ENCODE measurements at places on chromosomes 5 and 9. TPM values are rescaled to one million over a fixed set of nuclear protein-coding genes. Genes with fewer than 3 reads are reported as not detected.

DNA sequence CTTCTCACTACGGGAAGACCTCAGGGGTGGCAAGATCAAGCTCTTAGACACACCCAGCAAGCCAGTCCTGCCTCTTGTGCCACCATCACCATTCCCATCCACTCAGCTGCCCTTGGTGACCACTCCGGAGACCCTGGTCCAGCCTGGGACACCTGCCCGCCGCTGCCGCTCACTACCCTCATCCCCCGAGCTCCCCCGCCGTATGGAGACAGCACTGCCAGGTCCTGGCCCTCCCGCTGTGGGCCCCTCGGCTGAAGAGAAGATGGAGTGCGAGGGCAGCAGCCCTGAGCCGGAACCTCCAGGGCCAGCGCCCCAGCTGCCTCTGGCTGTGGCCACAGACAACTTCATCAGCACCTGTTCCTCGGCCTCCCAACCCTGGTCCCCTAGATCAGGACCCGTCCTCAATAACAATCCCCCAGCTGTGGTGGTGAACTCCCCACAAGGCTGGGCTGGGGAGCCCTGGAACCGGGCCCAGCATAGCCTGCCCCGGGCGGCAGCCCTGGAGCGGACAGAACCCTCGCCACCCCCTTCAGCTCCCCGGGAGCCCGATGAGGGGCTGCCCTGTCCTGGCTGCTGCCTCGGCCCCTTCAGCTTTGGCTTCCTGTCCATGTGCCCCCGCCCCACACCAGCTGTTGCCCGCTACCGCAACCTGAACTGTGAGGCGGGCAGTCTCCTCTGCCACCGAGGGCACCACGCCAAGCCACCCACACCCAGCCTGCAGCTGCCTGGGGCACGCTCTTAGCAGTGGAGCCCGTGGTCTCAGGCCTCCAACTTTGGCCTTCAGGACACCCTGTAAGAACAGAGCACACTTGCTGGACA is 4.1 kb downstream of the TESK1 start:
- no peak for DNase-seq

DNA sequence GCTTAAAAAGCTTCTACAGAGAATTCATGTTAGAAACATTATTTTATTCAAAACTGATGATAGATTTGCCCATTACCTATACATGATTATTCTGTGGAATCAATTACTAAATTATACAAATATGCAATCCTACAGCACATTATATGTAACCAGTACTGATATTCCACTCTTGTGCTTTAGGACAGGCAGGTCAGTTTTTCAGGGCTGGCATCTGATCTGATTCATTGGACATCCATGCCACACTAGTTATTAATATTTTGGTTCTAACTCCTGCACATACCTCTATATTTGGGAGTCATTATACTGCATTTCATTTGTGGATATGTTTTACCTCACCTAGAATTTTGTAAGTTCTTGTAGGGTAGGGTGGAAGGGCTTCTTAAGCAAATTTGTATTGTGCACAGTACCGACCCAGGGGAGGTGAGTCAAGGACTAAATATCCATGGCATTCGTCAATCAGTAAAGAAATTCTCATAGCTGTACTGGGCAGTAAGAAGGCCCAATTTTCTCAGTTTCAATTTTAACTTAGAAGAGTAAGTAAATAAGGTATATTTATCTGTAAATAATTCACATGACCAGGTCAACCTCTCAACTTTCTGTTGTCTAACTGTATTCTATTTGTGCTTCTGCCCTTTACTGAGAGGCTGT is 33.5 kb downstream of the ELOVL7 start:
- no peak for DNase-seq

DNA sequence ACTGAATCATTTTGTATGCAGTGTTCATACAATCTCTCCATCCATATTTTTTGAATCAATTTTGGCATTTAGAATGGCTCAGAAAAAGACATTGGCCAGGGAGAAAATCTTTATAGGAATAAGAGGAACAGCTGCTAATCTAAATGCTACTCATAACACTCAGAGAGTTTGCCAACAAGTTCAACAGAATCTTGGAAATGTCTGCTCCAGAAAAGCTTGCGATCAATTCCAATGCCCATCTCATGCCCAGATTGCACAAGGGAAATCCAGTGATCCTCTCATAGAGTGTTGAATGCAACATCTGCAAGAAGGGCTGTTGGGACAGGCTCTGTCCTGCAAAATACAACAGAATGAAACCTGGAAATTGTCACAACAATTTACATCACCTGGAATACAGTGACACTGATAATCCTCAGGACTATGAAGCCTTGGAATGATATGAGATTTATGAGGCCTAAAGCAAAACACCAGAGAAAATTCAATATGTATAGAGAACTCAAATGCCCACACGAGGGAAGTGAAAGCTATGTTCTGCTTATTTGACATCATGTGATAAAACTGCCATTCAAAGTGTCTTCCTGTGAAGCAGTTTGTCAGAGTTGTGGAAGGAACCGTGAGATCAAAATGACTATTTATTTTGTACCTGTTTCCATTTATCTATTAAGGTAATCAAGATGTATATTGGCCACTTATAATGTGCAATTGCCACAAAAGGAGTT is 190.1 kb downstream of the PARP8 start:
- no peak for DNase-seq

GRCh38 chr5:54621709-54622108 is 104.2 kb downstream of the SNX18 start:
- DNase-seq, result no peak

GRCh38 chr9:25412646-25413045 is 265.6 kb downstream of the TUSC1 start:
- DNase-seq, result no peak

DNA sequence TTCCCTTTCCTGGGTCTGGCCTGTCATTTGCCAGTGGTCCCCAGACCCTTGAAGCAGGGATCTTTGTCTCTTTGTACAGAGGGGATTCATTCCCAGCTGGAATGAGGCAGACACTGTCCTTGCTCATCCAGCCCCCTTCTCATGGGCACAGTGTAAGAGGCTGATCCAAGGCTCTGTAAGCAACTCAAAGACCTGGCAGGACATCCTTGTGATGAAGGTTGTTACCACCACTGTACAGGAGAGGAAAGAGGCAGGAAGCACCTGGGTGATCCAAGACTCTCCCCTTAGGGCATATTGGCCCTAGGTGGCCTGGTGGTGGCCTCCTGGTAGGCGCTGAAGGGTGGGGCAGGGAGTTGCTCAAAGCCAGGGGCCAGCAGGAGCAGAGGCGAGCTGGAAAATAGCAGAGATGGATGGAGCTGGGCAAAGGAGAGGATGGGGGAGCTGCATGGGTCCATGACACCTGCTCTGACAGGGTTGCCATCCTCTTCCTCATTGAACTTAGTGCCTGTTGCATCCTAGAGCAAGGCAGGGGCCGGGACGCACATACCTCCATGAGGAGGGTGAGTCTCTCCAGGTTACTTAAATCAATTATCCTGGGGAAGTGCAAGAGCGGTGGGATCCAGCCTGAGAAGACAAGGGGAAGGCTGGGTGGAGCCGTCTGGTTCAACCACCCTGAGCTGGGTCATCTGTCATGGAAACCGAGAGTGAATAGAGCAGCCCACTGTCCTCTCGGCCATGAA is 9.8 kb upstream of the GADD45G start:
- no peak for DNase-seq

DNA sequence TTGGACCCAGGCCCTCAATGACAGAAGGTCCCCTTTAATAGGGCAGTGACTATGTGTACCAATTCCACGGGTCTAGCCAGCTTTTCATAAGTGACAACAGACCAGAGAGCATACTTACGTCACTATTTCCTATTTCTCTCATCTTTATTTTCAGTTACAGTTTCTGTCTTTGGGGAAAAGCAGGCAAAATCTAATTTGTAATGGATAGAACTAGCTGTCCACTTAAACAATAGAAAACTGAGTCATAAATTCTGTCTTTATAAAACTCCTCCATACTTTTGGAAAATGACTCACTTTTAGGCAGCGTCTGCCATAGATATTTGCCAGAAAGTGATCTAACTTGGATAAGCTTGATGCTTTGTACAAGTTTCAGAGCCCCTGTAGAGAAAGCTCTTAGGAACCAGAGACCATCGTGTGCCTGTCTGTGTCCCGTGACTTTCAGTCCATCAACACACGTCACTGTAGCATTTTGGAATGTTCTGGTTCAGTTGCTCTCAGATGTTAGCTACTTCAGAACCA is 101.9 kb downstream of the F2RL2 start:
- DNase-seq, result no peak

DNA sequence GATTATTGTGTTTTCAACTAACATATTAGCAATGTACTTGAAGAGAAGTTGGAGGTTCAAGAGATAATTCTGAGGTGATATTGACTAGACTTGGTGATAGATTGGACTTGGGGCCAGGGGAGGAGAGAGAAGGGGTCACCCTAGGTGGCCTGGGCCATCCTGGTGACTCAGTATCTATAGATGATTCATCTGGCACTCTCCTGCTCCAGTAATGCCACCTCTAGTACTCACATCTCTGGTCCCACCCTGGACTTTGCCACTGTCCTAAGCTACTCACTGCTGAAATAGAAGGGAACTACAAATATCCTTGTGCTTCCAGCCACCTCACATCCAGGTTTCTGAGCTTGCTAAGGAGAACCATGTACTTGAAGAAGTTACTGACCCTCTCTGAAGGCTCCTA is 249.9 kb downstream of the ARRDC3 start:
- DNase-seq, result no peak

DNA sequence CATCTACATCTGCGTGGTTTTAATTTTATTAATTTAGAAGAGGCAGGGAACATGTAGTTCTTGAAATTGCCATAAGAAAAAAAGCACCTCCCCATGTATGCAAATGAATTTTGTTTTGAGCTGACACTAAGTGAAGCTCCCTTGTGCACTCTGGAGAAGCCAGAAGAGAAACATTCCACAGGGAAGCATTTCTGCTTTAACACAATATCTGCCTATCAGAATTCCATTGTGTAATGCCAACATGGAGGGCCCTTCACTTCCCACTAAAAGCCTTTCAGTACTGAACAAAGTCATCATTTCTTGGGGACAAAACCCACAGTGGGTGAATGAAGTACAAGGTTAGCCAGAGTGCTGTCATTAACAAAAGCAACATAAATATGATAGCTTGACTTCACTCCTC is 59.7 kb downstream of the PRELID2 start:
- no peak for DNase-seq

DNA sequence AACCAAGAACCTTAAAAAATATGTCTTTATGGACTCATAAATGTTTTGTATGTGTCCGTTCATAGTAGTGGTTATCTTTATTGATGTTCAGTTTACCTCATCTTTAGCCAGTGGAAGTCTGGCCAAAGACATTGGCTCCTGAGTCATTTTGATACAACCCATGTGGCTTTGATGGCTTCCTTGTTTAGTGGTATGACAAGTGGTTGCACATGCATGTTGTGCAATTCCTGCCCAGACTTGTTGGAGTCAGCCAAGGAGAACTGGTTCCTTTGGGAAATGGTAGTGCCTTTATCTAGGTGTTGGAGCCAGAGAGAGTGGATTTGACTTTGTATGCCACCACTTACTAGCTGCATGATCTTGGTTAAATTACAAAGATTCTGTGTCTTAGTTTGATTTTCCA is 94.3 kb downstream of the RPS23 start:
- DNase-seq, result no peak

DNA sequence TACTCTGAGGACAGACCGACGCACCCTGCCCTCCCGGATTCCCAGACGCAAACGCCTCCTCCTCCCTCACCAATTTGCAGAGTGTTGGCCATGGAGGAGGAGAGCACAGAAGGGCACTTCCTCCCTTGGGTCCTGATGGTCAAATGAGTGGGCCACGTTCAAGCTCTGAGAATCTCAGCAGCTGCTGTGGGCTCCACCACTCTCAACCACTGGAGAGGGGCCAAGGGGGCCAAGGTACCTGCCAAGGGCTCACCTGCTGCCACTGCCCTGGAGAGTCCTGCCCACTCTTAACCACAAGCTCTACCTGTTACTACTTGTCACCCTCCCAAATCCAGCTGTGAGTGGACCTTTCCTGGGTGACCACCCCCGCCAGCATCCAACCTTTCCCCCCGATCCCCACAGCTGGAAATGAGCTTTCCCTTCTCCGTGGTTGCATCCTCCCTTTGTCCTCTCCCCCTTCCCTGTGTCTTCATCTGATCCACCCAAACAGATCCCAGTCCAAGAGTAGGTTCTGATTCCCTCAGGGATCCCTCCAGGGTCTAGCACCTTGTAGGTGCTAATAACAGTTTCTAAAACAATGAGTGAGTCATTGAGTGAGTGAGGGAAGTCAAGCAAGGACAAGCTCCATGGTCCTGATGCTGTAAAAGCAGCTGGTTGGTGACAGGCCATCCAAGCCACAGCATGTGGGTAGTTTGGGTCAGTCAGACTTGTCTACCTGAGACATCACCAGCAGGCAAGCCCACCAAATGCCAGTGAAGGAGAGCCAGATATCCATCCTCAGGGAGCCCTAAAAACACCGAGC is 69.7 kb downstream of the FAM114A2 start:
- no peak for DNase-seq

GRCh38 chr5:34667705-34668104 is 11.6 kb downstream of the RAI14 start:
- DNase-seq, result no peak

DNA sequence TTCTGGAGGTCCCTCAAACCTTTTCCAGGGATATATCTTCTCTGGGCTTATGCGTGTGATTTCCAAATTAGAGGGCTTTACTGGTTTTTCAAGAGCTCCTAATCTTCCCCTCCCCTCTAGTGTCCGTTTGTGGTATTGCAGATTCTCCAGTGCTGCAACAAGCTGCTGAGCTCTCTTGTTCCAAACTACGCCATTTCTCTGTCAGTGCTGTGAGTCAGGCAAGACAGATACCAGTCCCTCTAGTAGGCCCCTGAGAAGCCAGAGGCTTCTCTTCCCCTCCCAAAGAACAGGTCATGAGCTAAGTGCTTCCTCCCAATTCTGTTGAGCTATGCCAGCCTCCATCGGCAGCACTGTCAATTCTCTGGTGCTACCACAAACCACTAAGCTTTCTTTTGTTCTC is 149.5 kb downstream of the FANCC start:
- DNase-seq, result no peak

DNA sequence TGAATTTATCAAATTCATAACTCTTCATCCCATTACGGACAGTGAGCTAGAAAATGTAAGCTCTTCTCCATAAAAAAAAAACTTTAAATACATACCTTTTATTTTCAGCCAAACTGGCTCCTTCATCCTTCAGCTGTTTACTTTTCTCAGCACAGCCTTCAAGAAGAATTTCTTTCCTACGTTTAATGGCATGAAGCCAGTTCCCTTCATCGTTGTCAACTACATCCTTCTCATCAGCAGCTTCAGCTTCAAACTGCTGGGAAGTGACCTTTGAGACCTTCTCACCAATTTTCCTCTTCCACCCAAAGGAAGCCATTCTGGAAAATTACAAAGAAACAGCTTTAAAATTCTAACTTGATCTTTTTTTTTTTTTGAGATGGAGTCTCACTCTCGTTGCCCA is 9.1 kb downstream of the TTC33 start:
- no peak for DNase-seq

GRCh38 chr5:53378590-53379247 is 101.7 kb upstream of the FST start:
- no peak for DNase-seq

GRCh38 chr5:111999286-111999685 is 242.3 kb upstream of the NREP start:
- DNase-seq, result no peak

GRCh38 chr5:148569948-148570347 is 84.4 kb downstream of the HTR4 start:
- no peak for DNase-seq

- no peak for DNase-seq
These were observed 26.8 kb downstream of the NIPAL4 start for GRCh38 chr5:157486861-157487260.

LECT2 gene
- not detected for total RNA-seq

GRXCR2 gene
- not detected for total RNA-seq

POLR3G gene
- total RNA-seq, result 2.2 TPM

PDCD1LG2 gene
- total RNA-seq, result not detected

CWC27 gene
- total RNA-seq, result 16.3 TPM

GMCL2 gene
- not detected for total RNA-seq

NMUR2 gene
- total RNA-seq, result not detected

LCN1 gene
- not detected for total RNA-seq

PCDHGA2 gene
- total RNA-seq, result 1.4 TPM

All from lower leg skin (tissue), 4 donors.